ENCODE measurements at places on chromosomes 1 and 21.

DNA sequence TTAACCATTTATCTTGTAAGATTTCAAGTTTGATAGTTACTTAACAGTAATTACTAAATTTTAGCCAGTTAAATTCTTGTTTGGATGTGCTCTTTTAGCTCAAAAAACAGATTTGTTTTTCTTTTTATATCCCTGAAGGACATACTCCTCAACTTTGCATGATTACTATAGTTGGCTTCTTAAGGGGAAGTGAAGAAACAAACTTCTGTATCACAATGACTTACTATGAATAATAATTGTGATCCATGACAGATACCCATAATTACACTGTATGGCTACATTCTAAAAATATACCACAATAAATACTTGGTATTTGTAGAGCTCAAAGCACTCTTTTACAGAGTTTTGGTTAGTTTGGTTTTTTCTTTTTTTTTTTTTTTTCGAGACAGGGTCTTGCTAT lies 55.8 kb downstream of the IARS2 start:
- no peak for DNase-seq

DNA sequence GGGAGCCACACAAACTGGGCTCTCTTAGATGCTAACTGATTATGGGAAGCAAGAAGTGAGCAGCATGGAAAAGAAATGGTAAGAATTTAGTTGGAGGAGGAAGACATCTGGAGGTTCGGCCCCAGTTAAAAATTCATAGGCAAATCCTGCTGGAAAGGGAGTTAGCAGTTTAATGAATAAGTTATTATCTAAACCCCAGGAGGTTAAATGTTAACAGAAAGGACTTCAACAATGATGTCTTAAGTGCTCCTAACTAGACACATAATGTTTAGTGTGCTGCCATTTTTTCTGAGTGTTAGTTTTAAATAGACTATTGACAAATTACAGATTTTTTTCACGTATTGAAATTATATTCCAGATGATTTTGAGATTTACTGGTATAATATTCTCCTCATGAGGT lies 1265.3 kb upstream of the ADGRL2 start:
- DNase-seq: no peak

DNA sequence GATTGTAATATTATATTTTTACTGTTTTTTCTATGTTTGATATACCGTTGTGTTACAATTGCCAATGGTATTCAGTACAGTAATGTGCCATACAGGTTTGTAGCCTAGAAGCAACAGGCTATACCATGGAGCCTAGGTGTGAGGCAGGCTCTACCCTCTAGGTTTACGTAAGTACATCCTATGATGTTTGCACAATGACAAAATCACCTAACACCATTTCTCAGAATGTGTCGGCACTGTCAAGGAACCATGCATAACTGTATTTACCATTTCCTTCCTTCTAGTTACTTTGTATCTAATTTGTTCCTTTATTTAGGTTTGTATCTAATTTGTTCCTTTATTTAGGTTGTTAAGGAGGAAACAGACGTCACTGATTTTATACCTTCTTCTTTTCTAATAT lies 9.9 kb downstream of the NPHP4 start:
- DNase-seq: no peak

GRCh38 chr1:22329148-22329515 lies 122.5 kb upstream of the ZBTB40 start:
- no peak for DNase-seq

- DNase-seq: no peak
These were observed 36.6 kb downstream of the RGL1 start for GRCh38 chr1:183841550-183841949.

DNA sequence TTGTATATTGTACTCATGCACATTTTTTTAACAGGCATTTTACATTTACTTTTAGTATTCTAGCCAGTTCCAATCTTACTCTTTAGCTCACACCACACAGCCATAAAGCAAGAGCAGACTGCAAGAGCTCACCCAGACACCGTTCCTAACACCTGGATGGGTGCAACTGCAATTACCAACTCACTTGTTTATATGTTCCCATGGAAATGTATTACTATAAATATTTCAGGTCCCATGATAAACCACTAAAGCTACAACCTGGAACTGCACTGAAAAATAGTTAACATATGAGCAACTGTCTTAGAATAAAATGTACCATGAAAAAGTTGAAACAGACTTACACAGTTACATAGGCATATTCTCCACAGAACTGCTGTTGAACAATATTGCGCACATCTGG lies 30.8 kb downstream of the USP48 start:
- DNase-seq: no peak

- peak; percentile 74 for DNase-seq
These were observed 20.8 kb downstream of the ATP5PO start for GRCh38 chr21:33894736-33895288.

- no peak for DNase-seq
These were observed 85.5 kb downstream of the C1orf94 start for GRCh38 chr1:34262023-34262853.

DNA sequence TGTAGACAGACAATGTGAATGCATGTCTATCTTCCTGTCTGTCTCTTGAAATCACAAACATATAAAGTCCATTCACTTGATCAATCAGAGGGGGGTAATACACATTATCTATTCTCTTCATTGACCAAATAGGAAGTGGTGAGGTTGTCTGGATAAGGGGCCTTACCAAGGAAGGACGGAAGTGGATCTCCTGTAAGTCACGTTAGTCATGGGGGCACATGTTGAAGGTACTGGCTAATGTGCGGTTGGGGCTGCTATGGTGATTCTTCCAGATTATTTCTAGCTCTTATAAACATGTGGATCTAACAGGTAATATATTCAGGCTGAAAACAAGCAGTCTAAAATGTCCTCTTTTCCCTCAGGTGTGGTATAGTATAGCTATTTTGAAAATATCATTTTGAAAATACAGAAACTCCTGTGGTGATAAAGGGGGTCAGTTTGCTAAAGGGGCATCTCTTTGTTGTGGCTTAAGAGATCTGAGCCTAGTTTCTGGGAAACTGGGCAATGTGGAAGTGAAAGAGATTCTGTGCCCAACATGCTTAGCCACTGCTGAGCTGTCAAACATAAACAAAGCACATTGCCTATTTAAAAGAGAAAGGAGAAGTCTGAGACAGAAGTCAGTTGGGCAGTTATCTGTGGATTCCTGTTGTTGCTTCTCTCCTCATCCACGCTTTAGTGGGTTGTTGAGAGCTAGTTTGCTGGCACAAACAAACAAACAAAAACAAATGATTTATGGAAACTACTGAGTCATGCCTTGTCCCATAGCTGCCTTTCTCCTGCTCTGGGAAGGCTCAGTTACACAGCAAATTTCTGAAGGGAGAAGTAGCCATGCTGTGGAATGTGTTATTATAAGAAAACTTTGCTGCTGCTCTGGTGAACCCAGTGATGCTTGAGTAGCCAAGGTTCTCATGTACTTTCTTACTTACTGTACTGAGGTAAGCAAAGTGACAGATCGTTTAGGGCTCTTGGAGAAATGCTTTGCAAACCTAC lies 166.9 kb downstream of the HLX start:
- no peak for DNase-seq

GRCh38 chr1:10541286-10541685 lies 66.5 kb downstream of the PEX14 start:
- no peak for DNase-seq

- DNase-seq: no peak
These were observed 86.7 kb downstream of the PTPRU start for GRCh38 chr1:29322861-29323585.

DNA sequence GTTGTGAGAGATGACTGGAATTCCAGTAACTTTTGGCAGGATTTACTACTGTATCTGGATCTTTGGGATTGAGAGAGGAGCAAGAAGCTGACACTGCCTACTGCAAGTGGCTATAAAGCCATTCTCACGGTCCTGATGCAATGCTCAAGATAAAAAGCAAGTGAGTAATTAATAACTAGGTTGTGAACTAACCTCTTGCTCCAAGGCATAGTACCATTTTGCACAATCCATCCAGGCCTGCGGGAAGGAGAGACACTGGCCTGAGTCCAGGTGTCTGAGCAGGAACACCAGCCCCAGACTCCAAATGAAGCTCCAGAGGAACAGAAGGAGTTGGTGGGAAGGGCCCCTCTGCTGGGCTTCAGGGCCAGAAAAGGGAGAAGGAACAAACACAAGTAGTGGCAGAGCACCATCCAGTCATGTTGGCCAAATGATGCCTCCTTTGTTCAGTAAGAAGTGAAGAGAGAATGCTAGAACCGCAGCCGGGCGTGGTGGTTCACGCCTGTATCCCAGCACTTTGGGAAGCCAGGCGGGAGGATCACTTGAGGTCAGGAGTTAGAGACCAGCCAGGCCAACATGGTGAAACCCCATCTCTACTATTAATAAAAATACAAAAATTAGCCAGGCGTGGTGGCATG lies 9.9 kb upstream of the SLC45A3 start:
- no peak for DNase-seq

DNA sequence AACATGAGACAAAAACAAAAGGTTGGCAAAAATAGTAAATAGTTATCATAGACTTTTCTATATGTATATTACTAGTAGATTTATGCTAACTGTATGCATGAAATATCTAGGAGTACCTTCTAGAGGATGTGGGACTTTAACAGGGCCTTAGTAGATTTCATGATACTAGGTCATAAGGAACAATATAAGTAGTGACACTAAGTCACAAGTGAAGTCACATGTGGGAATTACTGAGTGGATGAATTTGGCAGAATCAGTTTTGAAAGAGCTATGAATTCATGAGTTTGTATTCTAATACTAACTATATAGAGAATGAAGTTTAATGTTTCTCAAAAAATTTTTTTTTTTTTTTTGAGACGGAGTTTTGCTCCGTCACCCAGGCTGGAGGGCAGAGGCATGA lies 53.1 kb upstream of the GPR25 start:
- no peak for DNase-seq

GRCh38 chr1:14824314-14824915 lies 225.9 kb downstream of the KAZN start:
- DNase-seq: no peak

GRCh38 chr1:24965571-24965930 lies 35.5 kb upstream of the RUNX3 start:
- no peak for DNase-seq

DNA sequence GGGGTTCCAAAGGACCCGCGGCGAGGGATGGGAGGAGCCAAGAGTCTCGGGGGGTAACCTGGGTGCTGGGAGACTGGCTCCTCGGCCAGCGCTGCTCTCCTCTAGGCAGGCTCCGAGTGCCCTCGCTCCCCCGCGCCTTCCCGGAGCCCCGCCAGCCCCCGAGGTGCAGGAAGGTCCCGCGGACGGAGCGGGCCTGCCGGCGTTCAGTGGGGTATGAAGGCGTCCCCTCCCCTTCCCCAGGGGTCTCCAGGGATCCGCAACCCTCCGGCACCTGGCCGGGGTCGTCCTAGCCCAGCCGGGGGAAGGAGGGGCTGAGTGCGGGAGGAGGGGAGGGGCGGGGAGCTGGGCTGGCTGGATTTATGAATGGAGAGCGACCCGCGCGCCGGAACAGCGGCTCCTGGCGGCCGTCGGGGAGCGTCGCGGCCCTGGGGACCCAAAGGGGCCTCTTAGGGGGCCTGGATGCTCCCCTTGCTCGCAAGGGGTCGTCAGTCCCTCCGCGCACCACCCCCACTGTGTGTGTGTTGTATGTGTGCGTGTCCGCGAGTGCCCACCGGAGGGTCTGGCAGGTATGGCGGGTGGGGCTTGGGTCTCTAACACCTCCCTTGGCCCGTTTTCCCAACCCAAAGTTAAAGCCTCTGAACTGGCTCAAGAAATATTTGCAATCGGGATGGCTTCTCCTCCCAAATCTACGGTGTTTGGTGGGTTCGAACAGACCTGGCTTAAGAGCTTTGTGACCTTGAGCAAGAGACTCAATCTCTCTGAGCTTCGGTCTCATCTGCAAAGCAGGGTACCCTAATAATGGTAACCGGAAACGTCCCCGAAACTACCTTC lies 642 bp downstream of the HCRTR1 start:
- peak; percentile 70 for DNase-seq

DNA sequence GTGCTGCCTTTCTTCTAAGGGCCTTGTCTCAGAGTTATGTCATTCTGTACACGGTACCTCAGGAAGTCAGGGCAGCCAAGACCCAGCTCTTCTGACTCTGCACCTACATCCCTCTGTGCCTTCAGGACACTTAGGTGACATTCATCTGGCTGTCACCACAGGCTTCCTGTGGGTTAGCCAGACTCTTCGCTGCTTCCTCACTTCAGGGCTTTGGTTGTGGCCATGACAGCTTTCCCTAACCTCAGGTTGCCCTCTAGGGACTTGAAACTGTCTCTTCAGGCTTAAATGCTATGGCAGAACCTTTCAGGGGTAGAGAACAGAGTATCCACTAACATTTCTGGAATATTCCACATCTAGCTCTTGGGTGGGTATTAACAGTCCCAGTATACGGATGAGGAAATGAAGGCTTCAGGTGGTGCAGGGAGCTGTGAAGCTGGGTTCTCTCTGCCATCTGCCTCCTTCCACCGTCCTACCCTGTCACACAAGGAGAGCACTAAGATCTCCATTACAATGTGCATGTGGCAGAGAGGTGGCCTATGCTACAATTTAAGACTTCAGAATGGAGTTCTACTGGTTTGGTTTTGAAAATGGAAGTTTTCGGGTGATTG lies 9.9 kb downstream of the TSSK3 start:
- DNase-seq: peak; percentile 41

- DNase-seq: no peak
These were observed 95.1 kb upstream of the OLIG2 start for GRCh38 chr21:32930673-32931072.

DNA sequence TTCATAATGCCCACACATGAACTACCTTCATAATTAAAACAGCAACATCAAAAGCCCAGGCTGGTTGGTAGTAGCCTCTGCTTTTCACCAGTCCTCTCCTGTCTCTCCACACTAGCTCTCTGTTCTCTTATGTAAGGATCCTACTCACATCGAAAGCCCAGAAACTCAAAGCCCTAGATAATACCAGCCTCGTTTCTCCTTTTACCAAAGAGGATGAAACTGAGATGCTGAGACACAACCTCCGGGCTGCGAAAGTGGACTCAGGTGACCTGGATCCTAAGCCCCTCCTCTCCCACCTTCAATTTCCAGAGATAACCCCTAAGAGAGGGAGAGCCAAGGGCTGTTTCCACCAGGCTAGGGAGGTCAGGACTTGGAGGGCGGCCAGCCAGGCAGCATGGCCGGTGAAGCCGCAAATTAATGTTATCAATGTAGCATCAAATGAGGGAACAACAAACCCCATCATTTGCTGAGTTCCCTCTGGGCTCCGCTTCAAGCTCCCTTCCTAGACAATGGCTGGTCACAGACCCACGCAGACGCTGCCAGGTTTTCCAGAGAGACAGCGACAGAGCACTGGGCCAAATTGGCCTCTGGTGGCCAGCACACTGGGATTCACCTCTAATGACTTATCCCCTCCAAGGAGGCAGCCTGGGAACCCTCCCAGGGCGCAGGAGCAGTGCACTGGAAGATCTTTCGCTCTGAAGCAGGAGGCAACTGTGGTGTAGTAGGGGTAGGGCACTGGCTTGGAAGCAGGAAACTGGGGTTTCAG lies 20.7 kb upstream of the STMN1 start:
- no peak for DNase-seq

DNA sequence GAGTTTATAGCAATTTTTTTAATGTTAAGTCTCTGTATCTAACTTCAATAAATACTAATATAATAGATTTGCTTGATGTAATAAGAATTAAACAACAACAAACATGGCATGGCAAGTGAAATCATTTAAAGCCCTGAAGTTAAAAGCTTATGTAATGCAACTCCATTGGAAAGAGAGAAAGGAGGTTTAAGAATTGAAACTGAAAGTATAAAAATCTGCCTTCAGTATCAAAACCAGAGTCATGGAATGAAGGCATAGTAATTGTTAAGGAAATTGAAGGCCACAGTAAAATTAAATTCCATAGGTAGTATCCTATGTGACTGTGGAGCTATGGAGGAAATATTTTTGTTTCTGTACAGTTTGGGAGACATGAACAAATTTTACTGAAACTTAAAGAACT lies 55.1 kb downstream of the PRDX6 start:
- DNase-seq: no peak

Data from activated T-cell treated with anti-CD3 and anti-CD28 coated beads, Interleukin-2, amount 50 U/mL, for 48 hours (primary cell).